ENCODE measurements at places on chromosomes 7 and 10. TPM values are rescaled to one million over a fixed set of nuclear protein-coding genes. Genes with fewer than 3 reads are reported as not detected.

Gene CADPS2
- 26.9 TPM for total RNA-seq

Gene TAC1
- not detected for total RNA-seq

Gene VGF
- total RNA-seq = not detected

Gene EPO
- total RNA-seq = not detected

Gene CARD11
- total RNA-seq = under 0.01 TPM

Gene SSC4D
- 0.36 TPM for total RNA-seq

Gene CTNNA3
- not detected for total RNA-seq

Gene MICALL2
- total RNA-seq = 28.9 TPM

Gene CFAP69
- 6.4 TPM for total RNA-seq

Gene STYXL1
- 22.2 TPM for total RNA-seq

Gene SPDYE18
- not detected for total RNA-seq

Gene CYP2W1
- not detected for total RNA-seq

Gene MYH16
- not detected for total RNA-seq

GRCh38 chr10:72426986-72427385 lies 72.3 kb upstream of the DNAJB12 start:
- DNase-seq = no peak

DNA sequence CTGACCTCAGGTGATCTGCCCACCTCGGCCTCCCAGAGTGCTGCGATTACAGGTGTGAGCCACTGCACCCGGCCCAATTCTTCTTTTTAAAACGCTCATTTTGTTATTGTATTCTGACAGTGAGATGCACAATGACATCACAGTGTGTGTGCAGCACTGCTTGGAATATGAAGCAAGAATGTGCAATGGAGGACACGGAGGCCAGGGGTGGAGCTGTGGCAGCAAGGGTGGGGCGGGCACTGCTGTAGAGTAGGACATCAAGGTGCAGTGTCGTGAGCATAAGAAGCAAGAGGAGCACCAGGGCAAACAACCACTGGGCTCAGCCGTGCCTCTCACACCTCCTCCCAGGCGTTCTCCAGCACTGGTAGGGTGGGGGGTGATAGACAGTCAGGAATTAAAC lies 26.8 kb upstream of the GRID1 start:
- DNase-seq = no peak

DNA sequence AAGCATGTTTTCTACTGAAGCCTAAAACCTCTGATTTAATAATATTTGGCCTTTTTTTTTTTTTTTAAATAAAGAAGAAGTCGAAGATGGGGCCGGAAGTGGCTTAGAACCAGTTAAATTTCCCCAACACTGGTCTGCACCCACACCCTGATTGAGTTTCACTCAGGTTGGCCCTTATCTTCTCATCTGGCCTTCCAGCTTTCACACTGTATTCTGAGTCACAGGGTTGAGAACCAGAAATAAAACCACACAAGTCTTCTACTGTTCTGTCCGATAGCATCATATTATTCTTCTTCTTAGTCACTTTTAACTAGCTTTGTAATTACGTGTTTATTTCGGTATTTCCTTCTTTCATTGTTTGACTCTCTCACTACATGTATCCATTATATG lies 9.9 kb downstream of the ZNF365 start:
- DNase-seq = peak; percentile 76

DNA sequence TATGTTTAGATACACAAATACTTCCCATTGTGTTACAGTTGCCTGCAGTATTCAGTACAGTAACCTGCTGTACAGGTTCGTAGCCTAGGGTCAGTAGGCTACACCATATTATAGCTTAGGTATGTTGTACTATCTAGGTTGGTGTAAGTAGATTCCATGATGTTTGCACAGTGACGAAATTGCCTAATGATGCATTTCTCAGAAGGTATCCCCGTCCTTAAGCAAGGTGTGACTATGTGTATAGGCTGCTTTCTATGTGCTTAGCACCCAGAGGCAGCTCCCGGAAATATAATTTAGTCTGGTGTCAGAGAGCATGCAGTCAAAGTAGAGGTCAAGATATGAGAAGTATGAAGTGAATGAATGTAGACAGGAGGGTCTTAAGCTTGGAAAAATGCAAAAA lies 9.8 kb downstream of the MAPK8 start:
- no peak for DNase-seq

- DNase-seq = peak; percentile 65
Observed at GRCh38 chr10:75099952-75100763, 11.3 kb upstream of the SAMD8 start.

- DNase-seq = no peak
Observed at GRCh38 chr10:105538874-105539273, 897.8 kb downstream of the SORCS3 start.

DNA sequence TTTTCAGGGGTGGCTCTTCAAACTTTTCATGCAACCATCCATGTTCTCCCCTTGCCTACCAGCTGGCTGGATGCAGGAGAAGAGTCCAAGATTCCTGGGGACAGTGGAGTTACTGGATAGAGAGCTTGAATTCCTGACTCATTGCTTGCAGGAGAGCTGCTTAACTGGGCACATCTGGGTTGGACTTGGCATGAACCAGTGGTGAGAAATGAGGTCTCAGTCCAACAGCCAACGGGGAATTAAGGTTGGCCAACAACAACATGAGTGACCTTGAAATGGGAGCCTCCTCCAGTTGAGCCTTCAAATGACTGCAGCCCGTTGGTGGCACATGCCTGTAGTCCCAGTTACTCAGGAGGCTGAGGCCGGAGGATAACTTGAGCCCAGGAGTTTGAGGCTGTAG lies 58.1 kb upstream of the OPN4 start:
- peak; percentile 31 for DNase-seq

- no peak for DNase-seq
Observed at GRCh38 chr10:106179430-106179829, 985.1 kb downstream of the SORCS1 start.

- DNase-seq = no peak
Observed at GRCh38 chr10:79477456-79477855, 32.0 kb upstream of the ZCCHC24 start.

GRCh38 chr7:72265071-72265904 lies 146.8 kb downstream of the CALN1 start:
- DNase-seq = no peak

- DNase-seq = peak; percentile 45
Observed at GRCh38 chr7:149494738-149495368, 2.8 kb downstream of the ZNF746 start.

GRCh38 chr10:113518415-113518814 lies 34.4 kb upstream of the HABP2 start:
- DNase-seq = no peak

DNA sequence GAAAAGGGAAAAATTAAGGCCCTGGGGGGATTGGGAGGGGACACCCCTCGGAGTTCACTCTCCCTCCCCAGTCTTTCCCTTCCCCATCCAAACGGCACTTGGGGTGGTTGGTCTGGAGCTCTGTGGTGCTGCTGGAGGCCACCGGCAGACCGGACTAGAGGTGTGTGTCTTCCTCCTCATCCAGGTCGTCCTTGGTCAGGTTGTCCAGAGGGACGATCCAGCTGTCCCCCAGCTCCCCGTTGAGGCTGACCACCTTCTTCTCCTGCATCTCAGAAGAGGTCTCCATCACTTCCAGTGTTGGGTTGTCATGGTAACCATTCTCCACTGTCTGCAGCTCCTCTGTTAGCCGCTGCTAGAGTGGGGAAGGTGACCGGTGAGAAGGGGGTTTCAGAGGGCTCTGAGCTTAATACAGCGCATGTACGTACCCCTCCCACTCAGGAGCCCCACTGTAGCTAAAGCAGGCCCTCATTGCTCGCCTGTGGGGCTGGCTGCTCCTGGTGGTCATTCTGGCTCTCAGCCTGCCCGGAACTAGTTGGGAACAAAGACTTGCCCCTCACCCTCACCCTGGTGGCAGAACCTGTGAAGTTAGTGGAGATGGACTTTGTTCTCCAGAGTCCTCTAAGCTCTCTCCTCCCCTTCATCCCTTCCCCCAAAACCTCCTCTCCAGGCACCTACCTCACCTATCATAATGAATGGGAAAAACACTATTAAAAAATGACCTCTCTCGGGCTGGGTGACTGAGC lies 52.1 kb downstream of the PODXL start:
- no peak for DNase-seq

DNA sequence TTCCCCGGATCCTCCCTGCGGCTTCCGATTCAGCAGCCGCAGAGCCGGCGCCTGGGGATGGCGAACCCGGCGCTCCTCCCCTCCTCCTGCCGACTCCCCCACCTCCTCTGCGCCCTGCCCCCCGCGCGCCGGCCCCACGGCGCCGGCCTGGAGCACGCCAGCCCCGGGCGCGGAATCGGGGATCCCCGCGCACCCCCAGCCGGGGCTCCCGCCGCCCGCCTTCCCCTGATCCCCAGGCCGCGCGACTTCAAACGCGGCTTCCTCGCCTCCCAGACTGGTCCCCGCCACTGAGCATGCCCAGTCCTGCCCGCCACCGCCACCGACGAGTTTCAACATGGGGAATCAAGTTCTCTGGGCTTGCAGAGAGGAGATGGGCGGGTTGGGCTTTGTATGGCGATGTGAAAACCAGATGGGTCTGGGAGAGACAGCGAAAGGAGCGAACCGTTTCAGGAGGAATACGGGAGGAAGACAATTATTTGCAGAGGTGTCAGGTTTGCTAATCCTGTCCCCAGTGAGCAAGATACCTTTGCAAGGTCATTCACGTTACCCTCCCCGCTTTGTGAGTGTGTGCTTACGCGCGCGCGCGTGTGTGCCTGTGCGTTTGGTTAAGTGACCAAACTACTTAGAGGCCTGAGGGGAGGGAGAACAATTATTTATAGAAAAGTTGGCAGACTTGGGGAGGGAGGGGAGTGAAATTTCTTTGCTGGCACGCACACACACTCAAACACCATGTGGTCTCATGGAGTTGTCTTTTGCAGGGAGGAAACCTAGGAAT lies at the start of gene PANK1:
TSS of gene PANK1 (minus strand) at position 276 of the 775 bp plus-strand sequence. CDS start 351 bp downstream, outside the sequence.
- peak; percentile 73 for DNase-seq

- DNase-seq = peak; percentile 4
Observed at GRCh38 chr10:79981450-79982361, 32.8 kb upstream of the SFTPD start.

DNA sequence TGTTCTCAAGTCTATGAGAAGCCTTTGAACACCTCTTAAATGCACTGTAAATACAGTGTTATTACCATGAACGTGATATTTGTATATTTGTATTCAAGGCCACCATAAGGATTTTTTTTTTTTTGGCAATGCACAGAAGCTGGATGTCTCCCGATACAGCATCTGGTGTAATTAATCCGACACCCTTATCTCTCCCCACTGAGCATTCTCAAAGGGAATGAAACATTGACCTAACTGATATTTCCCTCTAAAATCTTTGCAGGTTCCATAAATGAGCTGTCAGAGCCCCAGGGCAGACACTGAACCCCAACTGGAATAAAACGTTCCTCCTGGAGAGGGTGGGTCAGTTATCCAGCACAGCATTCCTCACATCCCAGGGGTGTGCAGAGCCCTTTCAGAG lies 316.6 kb downstream of the PAXIP1 start:
- no peak for DNase-seq

- DNase-seq = no peak
Observed at GRCh38 chr7:20959281-20959680, 172.6 kb upstream of the SP8 start.

DNA sequence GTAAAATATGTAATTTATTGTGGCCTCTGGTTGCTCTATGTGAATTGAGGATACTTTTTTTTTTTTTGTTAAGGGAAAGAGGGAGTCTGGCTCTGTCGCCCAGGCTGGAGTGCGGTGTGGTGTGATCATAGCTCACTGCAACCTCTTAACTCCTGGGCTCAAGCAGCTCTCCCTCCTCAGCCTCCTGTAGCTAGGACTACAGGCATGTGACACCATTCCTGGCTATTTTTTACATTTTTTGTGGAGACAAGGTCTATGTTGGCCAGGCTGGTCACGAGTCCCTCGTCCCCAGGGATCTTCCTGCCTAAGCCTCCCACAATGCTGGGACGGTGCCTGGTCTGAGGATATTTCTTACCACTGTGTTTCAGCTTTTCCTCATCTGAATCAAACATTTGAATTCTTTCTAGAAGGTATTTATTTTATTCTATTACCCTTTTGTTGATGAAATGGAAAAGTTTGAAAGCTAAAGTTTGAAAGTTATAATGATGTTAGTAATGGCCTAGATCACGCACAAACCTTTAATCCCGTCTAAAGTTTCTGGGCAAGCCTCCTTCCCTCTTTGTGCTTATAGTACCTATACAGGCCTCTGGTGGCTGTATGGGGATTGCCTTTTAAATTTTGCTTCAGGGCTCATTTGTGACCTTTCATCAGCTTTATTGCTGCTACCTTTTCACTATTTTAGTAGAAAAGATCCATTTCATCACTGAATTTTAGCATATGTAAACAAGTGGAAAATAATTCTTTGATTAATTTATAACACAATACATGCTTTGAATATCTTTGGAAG lies 2.0 kb downstream of the IFRD1 start:
- DNase-seq = peak; percentile 82

- no peak for DNase-seq
Observed at GRCh38 chr7:36762394-36762793, 38.1 kb upstream of the AOAH start.

- peak; percentile 41 for DNase-seq
Observed at GRCh38 chr7:43501870-43502269, 81.0 kb upstream of the STK17A start.

DNA sequence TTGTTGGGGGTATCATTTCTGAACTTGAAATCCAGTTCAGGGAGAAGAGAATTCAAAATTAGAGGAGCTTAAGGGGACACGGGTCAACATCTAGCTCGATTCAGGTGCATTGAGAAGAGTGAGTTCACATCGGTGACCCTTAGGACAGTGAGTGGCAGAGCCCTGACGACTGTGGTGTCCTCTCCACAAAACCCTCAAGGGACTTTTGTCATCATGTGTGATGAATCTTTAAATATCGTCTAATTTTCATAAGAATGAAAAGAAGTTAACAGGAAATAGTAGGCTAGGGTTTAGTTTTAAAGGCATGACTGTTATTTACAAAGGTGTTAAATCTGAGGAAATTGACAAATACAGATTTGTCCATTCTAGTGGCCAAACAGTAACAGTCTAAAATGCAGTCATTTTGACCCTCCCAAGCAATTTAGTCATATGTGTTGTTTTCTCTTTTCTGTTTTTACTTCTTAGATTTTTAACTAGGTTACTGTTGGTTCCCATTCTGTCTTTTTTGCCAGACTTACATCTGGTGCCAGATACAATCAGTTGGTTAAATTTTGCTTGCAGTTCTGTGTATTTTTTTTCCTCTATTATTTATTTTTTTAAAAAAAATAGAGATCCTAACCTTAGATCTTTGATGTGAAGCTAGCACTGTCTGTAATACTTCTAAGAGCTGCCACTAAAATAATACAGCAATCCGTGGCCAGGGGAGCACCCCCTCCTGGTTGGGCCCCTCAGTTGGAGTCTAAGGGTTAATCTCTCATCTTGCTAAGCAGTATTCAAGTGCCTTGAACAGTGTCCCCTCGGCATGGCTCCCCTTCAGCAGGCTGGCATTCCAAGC lies 34.9 kb upstream of the SH2B2 start:
- no peak for DNase-seq

DNA sequence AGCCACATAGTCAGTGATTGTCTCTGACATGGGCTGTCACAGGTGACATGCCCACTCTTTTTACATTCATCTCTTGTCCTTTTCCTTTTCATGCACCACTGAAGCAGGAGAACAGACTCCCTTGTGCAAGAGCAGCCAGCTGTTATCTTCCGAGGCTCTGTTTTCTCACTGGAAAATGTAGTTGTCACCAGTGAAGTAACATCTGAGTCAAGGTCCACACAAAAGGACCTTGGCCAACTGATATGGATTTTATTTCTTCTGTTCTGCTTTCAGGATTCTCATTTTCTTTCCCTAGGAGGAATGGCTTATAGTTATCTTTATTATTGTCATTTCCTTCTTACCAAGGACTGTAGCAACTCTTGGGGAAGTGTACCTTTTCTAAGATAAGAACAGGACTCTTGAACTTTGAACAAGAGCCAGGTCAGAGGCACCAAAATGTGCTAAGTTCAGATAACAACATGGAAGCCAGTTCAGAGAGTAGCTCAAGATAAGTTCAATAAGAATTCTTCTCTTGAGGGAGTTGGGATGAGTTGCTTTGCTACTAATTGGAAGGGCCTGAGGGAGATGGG lies 22.7 kb downstream of the AVPI1 start:
- DNase-seq = no peak
